ENCODE measurements at places on chromosomes 6 and 20.

DNA sequence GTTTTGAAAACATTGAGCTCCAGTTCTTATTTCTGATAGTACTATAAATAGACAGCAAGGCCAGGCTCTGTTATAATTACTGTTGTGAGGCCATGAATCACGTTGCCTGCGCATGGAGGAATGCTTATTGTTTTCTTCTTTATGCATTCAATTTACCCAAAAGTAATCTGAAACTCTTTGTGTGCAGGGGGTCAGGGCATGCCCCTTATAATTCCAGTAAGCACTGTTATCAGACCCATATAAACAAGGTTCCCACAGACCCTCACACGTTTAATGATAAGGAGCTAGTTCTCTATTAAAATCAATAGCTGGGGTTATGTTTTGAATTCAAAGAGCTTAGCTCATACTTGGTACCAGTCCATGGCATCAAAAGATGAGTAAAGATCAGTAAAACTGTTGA, 174.8 kb upstream of the ARG1 start:
- no peak for DNase-seq

- no peak for DNase-seq
Measured at GRCh38 chr6:121593011-121593641, 157.7 kb downstream of the GJA1 start.

- no peak for DNase-seq
Measured at GRCh38 chr6:154397491-154398195, 41.0 kb upstream of the IPCEF1 start.

GRCh38 chr6:148317739-148318138, 24.9 kb upstream of the SASH1 start:
- no peak for DNase-seq

- DNase-seq, result no peak
Measured at GRCh38 chr6:15285682-15286294, 39.9 kb downstream of the JARID2 start.

- DNase-seq, result no peak
Measured at GRCh38 chr20:39624316-39624715, 662.2 kb downstream of the DHX35 start.

DNA sequence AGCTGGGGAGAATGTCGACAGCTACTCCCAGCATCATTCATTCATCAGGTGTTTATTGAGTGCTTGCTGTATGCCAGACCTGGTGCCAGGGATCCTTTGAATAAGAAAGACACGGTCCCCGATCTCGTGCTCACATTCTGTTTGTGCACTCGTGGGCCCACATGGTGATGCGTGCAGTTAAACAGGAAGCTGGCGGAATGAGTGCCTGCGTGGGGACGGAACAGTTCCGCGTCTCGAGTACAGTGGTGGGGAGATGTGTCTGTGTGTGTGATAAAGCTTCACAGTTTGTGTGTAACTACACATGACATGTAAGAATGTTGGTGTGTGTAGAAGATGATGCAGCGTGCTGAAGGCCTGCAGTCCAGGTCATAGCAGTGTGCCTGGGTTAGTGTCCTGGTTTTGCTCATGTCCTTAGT, 6.5 kb downstream of the RBM38 start:
- DNase-seq, result peak; percentile 40

DNA sequence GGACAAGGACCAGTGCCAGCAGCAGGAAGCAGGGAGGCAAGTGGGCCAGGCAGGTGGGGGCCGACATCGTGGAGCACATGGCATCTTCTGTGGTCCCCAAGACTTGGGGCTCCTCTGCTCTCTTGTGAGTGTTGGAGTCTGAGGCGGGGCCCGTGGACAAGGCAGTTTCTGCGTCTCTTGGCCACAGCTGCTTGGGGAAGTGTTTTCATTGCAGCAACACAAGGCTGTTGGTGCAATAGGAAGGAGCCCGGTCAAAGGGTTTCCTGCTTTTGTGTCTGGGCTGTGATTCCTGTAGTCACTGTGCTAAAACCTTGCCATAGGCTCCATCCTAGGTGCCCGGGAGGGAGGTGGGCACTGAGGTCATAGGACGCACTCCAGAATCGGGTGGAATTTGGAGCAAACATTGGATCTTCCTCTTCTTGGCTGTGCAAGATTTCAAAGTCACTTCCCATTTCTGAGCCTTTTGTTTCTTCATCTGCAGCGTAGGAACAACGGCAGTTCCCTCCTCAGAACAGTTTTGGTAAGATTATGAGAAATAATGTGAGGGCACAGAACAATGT, at the start of gene SIRPB2:
SIRPB2 (minus strand) TSS at position 140 of the 560 bp plus-strand sequence; CDS start at position 79, 61 bp downstream.
- DNase-seq, result no peak

- DNase-seq, result no peak
Measured at GRCh38 chr20:10492065-10492464, 57.0 kb downstream of the SLX4IP start.

DNA sequence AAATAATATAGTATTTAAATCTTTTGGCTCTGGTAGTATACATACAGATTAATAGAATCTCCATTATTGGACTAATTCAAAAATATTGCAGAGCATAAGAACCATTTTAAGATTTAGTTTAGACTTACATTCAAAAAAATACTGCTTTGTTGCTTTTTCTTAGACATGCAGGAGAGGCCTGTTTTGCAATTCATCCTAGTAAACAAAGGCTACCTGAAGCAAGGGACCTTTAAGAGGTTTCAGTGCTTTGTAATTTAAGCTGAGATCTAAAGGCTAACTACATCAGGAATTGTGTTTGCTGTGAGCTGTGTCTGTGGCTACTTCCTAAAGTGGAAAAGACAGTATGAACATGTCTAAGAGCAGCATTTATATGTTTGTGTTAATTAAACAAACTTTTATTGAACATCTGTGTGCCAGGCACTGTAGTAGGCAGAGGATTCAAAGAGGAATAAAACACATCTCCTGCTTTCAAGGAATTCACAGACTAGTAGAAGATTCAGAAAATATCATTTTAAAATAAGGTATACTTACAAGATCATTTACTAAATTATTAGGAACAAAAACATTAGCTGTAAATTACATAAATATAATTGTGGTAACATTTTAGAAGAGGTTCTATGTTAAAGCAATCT, 29.1 kb upstream of the CALHM6 start:
- DNase-seq, result no peak

DNA sequence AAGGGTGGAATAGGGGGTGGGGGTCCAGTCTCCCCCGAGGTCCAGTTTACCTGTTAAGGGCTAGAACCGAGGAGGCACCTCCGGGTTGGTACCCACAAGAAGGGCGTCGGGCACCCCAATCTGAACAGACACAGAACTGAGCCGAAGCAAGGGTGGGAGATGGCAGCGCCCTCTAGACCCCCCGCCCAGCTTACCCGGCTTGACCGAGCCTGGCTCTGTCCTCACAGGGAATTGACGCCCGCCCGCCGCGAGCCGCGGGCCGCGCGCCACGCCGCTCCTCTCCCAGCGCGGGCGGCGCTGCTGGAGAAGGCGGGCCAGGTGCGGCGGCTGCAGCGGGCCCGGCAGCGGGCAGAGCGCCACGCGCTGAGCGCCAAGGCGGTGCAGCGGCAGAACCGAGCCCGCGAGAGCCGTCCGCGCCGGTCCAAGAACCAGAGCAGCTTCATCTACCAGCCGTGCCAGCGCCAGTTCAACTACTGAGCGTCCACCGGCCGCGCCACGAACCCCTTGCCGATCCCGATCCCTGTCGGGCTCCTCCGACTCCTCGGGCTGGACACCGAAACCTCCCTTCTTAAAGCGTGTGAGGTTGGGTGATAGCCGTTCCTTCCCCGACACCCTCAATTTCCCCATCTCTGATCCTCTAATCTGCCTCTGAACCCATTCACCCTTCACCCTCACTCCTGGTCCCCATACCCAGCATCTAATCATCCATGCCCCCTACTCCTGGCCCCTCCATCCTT, 5.9 kb downstream of the TP53INP2 start:
- no peak for DNase-seq

DNA sequence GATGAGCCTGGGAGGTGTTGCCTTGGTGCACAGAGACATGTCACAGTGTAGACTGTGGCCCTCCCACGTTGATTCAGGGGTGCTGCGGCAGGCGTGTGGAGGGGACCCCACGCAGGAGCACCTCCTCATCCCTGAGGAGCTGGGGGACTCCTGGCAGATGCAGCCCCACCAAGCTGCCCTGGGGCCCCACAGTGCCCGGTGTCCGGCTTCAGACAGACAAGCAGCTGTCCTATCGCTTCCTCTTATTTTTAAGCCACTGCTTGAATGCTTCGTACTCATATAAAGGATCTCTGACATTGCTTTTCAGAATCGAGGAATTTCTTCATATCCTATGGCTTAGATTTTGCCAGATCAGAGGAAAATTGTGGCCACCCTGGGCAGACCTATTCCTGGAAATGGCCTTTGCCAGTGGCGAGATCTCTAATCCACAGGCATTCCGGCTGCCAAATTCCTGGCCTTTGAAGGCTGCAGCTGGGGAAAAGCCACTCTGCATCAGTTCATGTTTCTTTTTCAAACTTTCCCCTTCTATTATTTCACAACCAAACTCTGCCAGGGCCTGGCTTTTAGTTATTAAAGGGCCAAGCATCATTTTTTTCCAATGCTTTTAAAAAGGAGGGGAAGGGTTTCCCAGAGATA, 337.0 kb downstream of the THBS2 start:
- DNase-seq, result no peak

- DNase-seq, result no peak
Measured at GRCh38 chr20:39358052-39358451, 395.9 kb downstream of the DHX35 start.

DNA sequence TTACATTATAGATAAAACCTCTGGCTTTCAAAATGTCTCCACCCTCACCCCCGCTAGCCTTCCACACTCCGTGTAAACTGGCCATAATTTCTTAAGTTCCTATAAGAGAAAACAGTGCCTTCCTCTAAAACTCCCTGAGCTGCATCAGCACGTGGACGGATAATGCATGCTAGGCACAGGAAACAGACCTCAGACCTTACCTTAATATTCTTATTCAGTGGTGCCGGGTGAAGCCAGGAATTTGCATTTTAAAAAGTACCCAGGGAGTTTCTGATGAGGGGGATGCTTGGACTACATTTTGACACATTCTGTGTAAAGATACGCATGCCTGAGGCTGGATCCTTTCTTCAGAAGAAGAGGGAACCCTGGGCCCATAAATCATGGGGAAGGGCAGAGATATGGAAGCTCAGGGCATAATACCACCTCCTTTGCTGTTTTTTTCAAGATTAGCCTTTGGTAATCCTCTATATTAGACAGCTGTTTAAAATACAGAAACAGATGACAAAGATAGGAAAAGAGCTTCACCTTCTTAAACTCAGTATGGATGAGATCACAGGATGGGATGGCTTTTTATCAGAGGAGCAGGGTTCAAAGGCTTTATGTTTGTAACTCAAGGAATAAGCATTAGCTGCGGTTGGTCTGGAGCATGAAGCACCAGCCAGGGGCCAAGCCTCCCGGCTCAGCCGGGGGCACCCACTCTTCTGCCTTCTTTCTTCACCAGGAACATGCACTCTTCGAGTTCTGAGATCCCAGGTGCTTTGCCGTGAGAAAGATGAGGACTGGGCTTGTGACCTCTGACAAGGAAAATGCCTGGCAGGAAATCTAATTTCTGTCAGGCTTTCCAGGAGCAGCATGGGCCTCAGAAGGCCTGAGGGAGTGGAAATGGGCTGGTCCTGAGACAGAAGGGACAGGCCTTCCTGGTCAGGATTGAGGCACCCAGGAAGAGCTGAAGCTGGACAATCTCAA, 218.1 kb upstream of the SOX4 start:
- DNase-seq, result no peak

GRCh38 chr6:85580878-85581267, 12.8 kb downstream of the SNX14 start:
- DNase-seq, result no peak

DNA sequence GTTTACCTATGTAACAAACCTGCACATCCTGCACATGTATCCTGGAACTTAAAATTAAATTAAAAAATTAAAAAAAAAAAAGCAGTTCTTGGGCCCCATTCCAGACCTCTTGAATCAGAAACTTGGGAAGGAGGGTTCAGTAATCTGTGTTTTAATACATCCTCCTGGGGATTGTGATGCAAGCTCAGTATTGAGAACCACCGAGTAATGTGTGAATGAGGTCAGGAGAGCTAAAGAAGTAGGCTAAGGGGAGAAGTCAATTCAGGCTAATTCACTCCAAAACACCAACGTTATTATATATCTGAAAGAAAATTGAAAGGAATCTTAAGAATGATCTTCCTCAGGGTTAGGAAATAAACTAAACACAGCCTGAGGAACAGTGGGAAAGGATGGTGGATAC, 120.4 kb downstream of the RNF144B start:
- DNase-seq, result no peak

DNA sequence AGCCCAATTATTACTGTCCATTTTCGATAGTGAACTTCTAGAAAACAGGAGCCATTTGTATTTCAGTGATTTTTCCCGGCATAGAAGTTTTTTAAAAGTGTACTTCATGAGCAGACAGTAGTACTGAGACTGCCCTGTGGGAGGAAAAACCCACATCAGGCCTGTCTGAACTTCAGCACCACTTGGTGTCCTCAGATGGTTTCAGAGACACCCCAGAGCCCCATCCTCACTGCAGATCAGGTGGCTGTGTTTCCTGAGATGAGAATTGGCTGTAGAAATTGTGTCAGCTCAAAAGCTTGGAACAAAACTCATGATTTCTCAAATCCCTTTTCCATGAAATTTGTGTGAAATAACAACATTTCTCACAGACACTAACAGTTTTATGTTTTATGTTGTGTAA, 110.0 kb upstream of the RIN2 start:
- no peak for DNase-seq

DNA sequence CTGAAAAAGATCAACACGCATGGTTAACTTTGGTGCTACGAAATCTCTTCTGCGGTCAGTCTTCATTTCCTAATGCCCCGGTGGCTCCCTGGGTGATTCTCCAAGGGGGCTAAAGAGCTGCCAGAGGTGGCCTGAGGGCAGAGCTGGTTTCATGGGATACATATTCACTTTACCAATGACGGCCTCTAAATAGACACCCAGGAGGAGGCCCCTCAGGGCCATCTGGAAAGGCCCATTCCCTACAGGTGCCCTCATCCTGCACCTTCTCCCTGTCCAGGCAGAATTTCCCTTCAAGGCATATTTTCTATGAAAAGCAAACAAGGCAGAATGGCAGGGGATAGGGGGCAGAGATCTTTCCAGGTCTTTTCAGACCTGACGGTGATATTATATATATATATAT, 12.5 kb downstream of the BNIP5 start:
- no peak for DNase-seq

GRCh38 chr6:126811321-126811720, 307.1 kb upstream of the RSPO3 start:
- no peak for DNase-seq

DNA sequence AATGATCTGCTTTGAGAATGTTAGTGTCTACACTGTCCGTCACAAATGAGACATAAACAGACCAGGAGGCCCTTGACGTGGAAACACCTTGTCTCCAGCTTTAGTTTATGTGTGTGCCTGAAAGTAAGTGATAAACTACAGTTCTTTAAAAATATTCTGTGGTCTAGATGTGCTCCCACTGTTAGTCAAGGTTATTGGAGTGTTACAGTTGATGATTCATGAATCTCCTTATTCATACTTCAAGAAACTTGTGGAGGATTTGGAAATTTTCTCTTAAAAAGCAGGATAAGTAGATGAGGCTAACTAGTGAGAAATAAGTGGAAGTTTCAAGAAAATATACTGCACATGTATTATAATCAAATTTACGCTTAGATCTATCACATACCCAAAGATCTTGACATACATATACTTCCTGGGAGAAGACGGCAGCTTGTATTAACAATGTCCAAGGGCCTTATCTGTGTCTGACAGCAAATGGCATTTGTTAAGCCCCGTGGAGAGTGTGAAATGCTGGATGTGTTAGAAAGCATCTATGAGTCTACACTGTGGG, 90.5 kb upstream of the MBOAT1 start:
- DNase-seq, result no peak

- no peak for DNase-seq
Measured at GRCh38 chr6:2020909-2021308, 224.5 kb downstream of the GMDS start.
